ENCODE measurements at places on chromosomes 4 and X.

- no peak for DNase-seq
These were observed 5.1 kb upstream of the CXCL10 start for GRCh38 chr4:76028350-76028765.

GRCh38 chr4:184457535-184458249 is 16.7 kb downstream of the IRF2 start:
- DNase-seq = no peak

DNA sequence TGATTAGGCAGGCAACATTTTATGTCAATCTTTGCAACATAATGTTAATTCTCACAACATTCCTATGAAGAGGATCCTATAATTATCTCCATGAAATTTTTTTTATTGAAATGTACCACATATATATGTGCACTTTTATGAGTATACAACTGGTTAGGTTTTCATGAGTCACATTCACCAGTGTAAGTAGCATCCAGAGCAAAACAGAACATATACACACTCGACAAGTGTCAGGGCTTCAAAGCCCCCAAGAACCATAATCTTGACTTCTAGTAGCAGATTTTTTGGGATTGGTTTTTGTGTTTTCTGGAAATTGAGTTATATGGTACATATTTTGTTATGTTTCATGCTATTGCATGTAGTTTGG is 62.4 kb downstream of the ARHGAP10 start:
- no peak for DNase-seq

GRCh38 chr4:187166886-187167512 is 443.3 kb upstream of the FAT1 start:
- DNase-seq = no peak

DNA sequence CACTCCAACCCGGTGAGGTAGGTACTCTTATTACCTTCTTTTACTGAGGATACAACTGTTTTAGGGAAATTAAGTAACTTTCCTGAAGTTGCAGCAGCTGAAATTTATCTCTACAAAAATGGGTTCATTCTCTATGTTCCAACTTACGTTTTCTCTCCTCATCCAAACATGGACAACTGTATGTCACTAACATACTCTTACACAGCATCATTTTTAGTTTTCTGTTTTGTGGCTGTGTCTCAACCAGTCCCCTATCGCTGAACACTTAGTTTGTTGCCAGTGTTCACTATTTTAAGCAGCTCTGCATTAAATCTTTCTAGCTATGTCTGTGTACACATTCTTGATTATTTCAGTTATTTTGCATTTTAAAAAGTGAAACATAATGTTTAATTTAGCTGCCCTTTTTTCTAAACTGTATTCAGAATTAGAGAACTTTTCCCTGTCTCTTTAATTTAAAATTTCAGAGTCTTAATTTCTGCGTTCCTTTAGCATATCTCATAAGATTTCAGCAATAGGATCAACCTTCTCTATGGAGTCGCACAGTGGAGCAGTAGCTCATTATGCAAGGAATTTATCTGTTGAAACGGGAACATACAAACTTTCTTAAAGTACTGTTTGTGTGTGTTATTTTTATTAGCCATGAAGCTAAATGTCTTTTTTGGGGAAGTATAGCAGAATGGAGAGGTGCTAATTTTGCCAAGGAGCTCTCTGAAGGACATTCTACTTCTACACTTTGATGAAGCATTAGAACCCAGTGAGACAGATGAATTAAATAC is 3.8 kb downstream of the SGMS2 start:
- no peak for DNase-seq

GRCh38 chr4:41146716-41147506 is 67.4 kb downstream of the APBB2 start:
- no peak for DNase-seq

Measured in AG09309 (cell line).